ENCODE measurements at places on chromosomes 12 and 14.
A peak's percentile ranks its signal among the peaks of the same experiment; 100 is the strongest.

DNA sequence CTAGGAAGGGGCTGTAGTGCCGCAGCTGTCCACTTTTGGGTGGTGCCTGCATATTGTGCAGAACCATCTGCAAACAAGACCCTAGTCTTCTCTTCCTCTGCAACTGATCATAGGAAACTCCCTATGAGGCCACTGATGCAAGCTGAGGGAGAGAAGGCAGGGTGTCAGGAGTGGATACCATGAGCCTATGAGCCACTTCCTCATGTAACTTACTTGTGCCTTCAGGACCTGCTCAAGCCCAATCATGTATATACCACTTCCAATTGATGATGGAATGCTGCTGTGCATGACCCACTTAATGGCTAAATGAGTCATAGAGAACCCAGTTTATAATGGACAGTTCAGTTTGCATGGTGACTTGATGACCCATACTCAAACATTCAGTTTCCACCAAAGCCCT is 107.9 kb downstream of the ALG10B start:
- DNase-seq = no peak

- no peak for DNase-seq
Observed at GRCh38 chr12:31440134-31440533, 114.2 kb upstream of the SINHCAF start.

DNA sequence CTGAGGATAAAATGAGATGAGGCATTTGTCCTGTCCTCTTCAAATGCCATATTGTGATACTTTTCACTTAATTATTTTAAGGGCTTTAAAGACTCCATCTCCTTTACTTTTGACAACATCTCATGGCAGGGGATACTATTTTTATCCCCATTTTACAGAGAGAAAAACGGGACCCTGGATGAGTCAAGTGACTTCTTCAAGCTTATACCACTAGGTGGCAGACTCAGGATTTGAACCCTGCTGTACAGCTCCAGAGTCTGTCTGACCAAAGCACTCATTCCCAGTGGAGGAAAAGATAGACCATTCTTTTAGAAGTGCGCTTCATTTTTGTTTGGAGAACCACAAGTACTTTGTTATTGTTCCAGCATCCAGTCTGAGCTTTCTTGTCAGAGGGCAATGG is 1.7 kb upstream of the SMOC1 start:
- DNase-seq = peak; percentile 23

DNA sequence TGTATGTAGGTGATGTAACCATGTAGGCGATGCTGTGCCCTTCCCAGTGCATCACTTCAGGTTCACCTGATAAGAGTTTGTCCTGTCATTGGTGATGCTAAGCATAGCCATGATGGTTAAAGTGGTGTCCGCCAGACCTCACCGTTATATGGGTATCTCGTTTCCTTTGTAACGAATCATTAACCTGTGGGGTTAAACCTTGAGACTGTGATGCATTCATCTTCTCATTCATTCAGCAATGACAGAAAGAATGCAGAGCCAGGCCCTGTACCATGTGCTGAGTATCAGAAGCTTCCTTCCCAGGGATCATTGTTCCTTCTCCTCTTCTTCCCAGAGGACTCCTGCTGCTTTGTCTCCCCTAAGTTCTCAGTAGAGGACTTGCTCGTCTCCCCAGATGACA is 84.9 kb downstream of the CCDC60 start:
- no peak for DNase-seq

DNA sequence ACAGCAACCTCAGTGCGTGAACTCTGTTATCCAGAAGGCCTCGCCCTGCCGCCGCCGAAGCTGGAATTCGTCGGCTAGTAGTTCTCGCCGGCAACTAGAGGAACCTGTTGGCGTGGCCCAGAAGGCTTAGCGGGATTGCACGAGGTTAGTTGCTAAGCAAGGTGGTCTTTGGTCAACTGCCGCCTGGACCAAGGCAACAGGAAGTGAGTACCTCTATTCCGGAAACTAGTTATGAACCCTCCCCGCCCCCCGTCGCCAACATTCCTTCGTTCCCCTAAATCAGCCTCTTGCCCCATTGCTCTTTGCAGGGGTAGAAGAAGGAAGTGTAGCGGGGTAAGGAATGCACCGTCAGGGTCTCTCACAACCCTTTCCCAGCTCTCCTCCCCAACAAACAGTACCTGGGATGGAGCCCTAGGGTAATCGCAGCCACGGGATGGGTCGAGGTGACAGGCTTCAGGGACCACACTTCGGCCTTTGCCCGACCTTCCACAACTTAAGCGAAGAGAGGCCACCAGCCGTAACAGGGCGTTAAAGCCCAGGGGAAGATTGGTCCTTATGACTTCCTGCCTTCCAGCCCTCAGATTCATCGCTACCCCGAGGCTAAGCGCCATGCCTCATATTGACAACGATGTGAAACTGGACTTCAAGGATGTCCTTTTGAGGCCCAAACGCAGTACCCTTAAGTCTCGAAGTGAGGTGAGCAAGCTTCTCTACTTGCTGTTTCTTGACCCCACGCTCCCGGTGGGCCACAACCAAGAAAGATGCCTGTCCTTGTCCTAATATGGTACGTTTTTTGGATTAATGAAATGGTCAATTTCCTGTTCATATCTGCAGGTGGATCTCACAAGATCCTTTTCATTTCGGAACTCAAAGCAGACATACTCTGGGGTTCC is at the start of gene GMPR2:
Gene GMPR2, plus strand, starts transcription at position 285 of the 893 bp plus-strand sequence. Its CDS starts 325 bp downstream, at position 610.
- DNase-seq = no peak

- no peak for DNase-seq
Observed at GRCh38 chr14:56149995-56150394, 31.8 kb downstream of the PELI2 start.

- no peak for DNase-seq
Observed at GRCh38 chr12:47888153-47888819, 16.5 kb downstream of the VDR start.

DNA sequence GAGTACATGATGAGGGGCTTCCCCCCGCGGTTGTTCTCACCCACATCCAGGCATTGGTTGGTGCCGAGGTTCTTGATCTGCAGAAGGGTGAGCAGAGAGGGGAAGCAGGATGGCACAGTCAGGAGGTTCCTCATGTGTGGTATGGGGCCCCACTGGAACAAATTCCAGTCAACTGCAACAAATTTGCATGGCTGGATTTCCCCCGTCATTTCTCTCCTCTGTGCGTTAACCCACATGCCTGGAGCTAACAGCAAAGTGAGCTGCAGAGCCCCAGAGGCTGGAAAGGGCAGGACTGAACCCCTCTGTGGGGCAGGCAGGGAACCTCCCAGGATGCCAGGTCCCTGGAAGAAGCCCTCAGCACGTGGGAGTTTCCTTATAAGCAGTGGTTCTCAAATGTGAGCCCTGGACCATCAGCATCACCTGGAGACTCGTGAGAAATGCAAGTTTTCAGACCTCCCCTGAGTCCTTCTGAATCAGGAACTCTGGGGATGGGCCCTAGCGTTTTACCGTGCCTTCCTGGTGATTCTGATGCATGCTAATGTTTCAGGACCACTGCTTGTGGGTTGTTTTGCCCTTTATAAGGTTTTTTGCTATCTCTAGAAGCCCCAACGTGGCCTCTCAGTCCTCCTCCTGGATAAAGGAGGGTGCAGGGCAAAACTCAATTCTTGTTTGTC is 11.0 kb upstream of the CELA1 start:
- no peak for DNase-seq

GRCh38 chr14:88002421-88003075 is 2.4 kb upstream of the GPR65 start:
- DNase-seq = no peak

GRCh38 chr12:8722286-8722800 is 24.6 kb downstream of the RIMKLB start:
- DNase-seq = no peak
